ENCODE measurements at places on chromosomes 2 and 18.

- no peak for DNase-seq
Observed at GRCh38 chr18:6437937-6438818, 23.5 kb upstream of the L3MBTL4 start.

DNA sequence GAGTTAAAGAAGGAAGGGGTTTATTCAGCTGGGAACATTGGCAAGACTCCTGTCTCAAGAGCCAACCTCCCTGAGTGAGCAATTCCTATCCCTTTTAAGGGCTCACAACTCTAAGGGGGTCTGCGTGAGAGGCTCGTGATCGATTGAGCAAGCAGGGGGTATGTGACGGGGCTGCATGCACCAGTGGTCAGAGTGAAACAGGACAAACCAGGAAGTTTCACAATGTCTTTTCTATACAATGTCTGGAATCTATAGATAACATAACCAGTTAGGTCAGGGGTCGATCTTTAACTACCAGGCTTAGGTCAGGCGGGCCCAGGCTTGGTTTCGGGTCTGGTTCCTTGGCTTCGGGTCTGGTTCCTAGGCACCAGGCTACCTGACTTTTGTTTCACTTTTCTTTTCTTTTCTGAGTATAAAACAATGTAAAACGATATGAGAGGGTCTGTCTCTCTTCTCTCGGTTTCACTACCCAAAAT is 30.1 kb upstream of the LIPG start:
- DNase-seq, result no peak

- no peak for DNase-seq
Observed at GRCh38 chr2:204538182-204539018, 6.9 kb upstream of the PARD3B start.

DNA sequence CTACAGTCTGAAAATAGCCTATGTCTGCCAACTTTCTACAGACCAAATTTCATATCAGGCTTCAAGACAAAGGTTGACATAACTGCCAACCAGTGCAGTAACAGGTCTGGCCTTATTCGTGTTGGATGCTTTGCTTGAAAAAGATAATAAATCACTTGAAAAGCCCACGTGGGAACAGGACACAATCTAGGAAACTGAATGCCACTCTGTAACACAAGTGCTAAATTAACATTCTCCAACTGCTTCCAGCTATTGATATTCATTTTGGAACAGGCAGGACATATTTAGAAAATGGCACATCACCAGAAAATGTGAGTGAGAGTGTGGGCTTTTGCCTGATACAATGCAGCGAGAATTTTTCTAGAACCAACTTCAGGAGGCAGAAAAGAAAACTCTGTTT is 165.9 kb upstream of the CCDC150 start:
- DNase-seq, result no peak

DNA sequence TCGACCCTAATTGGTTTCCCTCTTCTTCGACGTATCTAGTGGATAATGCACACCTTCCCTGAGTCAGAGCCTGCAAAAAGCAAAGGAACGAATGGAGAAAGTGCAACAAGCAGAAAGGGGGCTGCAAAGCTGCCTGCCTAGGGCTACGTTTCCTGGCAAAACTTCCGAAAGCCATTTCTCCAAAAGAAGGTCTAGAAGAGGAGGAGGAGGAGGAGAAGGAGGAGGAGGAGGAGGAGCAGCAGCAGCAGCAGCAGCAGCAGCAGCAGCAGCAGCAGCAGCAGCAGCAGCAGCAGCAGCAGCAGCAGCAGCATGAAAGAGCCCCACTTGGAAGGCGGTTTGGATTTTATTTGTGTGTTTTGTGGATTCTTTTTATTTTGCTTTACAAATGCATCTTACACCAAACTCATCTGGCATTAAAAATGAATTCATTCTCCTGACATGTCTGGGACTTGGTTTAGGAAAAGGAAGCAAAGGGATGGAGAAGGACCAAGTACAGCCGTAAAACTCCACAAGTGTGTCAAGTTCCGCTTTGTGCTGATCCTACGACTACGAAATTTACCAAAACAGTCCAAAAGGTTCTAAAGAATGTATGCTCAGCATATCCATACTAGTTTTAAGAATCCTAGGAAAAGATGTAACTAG is 2.0 kb downstream of the TCF4 start:
- DNase-seq, result no peak

DNA sequence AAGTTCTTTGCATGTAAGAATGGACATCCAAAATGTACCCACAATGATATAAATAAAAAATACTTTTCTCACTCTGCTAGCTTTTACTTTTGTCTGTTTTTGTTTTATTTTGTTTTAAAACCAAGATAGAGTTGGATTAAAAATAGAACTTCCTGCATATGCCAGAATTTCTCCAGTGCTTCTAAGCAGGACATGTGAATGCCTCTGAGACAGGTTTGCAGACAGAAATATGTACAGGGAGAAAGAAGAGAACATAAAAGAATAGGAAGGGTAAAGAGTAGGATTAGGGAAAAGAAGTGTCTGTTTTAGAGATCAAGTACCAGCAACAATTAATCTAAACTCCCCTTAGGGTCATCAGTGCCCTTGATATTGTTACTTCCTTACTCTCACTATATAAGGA is 114.4 kb downstream of the BMPR2 start:
- DNase-seq, result no peak

DNA sequence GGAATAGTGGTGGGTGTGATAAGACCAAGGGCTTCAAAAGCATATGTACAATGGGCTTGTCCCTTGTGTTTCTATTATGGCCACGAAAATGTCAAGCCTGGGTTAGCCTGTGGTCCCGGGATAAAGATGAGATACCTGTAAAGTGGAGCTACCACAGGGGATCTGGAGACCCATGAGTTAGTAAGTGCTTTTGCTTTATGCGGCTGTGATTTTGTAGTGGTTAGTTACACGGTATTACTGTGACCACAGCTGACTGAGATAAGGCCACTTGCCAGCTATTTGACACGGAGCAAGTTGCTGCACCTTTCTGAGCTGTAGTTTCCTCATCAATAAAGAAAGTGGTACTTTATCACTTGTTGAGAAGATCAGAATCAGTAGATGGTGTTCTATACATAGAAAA is 99.3 kb downstream of the PRELID3A start:
- no peak for DNase-seq

DNA sequence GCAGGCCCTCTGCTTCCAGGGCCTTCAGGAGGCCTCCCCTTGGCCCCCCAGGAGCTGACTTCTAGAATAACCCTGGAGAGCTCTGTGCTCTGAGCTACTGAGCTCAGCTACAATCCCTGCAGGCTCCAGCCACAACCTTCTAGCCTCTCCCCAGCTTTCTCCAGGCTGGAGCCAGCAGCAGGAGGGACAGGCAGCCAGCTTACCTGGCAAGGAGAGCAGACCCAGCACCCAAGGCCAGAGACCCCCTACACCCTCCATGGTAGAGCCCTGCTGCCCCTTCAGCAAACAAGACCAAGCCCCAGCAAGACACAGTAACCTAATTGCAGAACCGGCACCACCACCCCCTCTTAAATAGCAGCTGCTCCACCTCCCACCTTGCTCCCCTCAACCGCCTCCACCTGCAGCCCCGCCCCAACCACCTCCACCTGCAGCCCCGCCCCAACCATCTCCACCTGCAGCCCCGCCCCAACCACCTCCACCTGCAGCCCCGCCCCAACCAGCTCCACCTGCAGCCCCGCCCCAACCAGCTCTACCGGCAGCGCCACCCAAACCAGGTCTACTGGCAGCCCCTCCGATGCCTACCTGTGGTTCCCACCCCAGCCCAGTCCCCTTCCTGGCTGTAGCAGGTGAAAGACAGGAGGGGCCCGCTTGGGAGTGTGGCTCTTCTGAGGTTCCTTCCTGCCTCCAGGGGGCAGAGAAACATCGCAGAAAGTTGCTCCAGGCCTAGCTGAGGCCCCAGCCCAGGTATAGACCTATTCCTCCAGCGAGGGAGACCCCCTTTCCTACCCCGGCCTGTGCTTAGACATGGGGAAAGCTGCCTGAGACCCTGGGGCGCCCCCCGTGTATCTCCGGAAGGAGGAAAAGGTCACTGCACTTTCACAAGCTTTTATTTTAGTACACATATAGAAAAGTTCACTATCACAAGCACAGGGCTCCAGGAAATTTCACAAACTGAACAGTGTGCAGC is at the start of gene ASTL:
TSS of gene ASTL (minus strand) at position 324 of the 967 bp plus-strand sequence. CDS start at position 258, 66 bp downstream.
- DNase-seq, result peak; percentile 68

- no peak for DNase-seq
Observed at GRCh38 chr2:210227290-210228088, 2.2 kb upstream of the ACADL start.

- no peak for DNase-seq
Observed at GRCh38 chr2:101984656-101985055, 7.1 kb upstream of the IL1R2 start.

DNA sequence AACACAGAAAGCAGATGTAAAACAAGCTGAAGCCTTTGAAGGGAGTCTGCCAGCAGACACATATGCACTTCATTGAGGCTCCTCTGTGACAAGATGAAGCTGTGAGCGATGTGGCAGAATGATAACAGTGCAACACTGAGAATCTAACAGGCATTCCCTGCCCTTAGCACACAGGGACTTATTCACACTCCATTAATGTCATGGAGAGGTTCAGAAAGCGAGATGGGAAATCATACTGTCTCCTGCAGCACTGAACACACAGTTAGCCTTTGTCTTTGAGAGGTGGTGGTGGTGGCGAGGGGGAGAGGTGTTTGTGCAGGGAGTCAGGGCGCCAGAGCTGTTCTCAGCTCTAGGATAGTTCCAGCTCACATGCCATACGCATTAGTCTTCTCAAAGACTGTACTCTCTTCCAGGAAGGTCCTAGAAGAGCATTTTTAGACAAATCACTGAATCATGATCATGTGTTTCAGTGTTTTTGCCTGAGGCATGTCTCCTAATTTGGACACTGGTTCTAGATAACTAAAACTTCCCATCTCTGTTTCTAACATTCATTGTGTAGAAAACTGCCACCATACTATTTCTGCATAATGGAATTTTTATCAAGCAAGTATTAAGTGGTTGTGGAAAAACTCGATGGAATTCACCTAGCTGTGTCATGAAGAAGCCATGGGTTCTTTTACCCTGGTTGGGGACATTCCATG is 93.5 kb upstream of the ITGB6 start:
- no peak for DNase-seq

- no peak for DNase-seq
Observed at GRCh38 chr18:37452682-37453385, 112.8 kb downstream of the CELF4 start.

DNA sequence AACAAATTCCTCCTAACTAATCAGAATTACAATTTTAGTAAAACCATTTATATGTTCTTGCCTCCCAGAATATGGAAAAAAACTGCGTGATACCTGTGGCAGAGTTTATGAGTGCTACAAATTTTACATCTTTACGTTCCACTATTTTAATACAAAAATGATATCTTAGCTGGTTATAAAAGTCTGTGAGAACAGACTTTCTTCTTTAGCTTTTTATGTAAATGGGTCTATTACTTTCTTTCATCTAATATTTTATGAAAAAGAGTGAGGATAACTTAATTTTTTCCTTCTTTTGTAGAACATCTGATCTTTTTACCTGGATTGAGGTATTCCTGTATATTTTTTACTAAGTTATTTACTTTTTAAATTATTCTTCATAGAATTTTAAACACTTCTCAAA is 22.1 kb upstream of the REG3A start:
- DNase-seq, result no peak

DNA sequence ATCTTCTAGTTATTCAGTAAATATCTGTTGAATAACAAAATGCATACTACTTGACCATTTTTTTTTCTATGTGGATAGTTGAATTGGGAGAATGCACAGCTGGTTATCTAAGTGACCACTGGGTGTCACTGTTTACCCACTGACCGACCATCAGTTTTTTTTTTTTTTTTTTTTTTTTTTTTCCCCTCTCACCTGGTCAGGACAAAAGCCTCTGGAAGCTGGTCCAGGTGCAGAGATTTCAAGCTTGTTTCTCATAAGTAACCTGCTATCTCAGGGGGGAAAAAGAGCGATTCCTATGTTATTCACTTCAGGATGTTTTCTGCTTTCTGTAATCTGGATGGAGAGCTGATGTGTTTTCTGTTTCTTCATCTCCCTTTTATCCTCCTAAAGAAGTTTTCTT is 256.0 kb downstream of the DCDC2C start:
- no peak for DNase-seq

GRCh38 chr18:28063926-28064325 is 113.0 kb downstream of the CDH2 start:
- no peak for DNase-seq

- DNase-seq, result no peak
Observed at GRCh38 chr2:109503191-109503590, 110.6 kb downstream of the SEPTIN10 start.

- DNase-seq, result no peak
Observed at GRCh38 chr2:6880200-6880733, 2.7 kb downstream of the RSAD2 start.

All from activated gamma-delta T cell treated with Interleukin-2 at 50 U/mL for 16 hours (primary cell).